Foreskin fibroblast (primary cell): ENCODE measurements at places on chromosomes 16 and 17.

GRCh38 chr17:40264458-40265185 lies 23.1 kb upstream of the CDC6 start:
- DNase-seq, result no peak

DNA sequence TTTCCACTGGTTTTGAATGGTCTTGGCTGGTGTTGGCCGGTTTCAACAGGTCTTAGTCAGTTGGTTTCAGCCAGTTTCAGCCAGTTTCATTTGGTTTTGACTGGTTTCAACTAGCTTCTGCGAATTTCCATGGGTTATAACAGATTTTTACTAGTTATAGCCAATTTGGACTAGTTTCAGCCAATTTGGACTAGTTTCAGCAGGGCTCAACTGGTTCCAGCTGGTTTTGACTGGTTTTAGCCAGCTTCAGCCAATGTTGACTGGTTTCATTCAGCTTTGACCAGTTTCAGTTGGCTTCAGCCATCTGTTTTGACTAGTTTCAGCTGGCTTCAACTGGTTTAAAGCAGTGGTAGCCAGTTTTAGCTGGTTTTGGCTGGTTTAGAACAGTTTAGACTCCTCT lies 432.6 kb downstream of the UTP18 start:
- no peak for DNase-seq

GRCh38 chr16:86637744-86638143 lies 59.4 kb downstream of the FOXL1 start:
- no peak for DNase-seq

DNA sequence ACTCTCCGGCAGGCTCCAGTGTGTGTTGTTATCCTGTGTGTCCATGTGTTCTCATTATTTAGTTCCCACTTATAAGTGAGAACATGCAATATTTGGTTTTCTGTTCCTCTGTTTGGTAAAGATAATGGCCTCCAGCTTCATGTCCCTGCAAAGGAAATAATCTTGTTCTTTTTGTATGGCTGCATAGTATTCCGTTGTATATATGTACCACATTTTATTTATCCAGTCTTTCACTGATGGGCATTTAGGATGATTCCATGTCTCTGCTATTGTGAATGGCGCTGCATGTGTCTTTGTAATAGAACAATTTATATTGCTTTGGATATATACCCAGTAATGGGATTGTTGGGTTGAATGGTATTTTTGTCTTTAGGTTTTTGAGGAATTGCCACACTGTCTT lies 807.3 kb upstream of the CA10 start:
- DNase-seq, result no peak

- peak; percentile 8 for DNase-seq
Observed at GRCh38 chr17:43846963-43847371, at the start of gene CD300LG. CD300LG (plus strand) TSS chr17:43847176; CDS start chr17:43847217, 41 bp downstream.

DNA sequence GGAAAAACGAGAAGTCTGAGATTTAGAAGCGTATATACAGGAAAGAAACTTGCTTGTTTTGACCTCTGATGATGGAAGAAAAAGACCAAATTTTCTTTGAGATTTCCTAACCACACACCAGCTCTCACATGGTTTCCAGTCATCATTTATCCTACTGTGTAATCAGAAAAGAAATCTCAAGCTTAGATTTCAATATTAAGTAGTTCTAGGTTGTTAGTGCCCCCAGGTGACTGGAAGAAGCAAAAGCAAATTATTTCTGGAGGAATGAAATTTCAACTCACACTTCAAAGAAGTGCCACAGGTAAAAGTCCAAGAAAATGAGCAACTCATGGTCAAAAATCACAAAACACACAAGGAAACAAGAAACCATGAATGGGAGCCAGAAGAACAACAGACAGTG lies 51.8 kb upstream of the KDM6B start:
- peak; percentile 65 for DNase-seq

GRCh38 chr16:7503666-7504065 lies 171.0 kb downstream of the RBFOX1 start:
- no peak for DNase-seq

DNA sequence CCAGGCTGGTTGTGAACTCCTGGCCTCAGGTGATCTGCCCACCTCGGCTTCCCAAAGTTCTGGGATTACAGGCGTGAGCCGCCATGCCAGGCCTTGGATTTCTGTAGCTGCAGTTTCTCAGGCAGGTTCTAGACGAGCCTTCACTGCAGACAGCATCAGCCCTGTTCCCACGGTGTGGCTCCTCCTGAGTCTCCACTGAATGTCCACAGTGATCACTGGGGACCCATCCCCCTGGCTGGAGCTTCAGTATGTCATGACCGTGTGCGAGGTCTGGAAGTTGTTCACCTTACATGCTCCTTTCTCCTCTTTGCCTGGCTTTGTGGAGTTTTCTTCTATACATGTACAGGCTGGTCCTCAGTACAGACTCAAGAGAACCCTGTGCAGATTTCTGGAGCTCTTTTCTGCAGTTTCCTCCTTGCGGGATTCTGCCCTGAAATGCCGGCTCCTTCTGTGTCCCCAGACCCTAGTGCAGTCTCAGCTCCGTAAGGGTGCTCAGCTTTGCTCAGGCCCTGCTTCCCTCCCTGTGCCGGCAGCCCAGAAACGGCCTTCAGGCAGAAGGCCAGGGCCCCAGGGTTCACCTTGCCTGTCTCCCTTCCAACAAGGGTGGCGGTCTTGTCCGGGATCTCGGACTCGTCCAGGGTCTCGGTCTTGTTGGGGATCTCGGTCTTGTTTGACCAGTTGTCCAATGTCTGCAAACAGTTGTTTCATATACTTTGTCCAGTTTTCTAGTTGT lies 14.3 kb upstream of the FASN start:
- DNase-seq, result no peak

- DNase-seq, result no peak
Observed at GRCh38 chr16:68230956-68231355, 5.0 kb downstream of the ESRP2 start.

DNA sequence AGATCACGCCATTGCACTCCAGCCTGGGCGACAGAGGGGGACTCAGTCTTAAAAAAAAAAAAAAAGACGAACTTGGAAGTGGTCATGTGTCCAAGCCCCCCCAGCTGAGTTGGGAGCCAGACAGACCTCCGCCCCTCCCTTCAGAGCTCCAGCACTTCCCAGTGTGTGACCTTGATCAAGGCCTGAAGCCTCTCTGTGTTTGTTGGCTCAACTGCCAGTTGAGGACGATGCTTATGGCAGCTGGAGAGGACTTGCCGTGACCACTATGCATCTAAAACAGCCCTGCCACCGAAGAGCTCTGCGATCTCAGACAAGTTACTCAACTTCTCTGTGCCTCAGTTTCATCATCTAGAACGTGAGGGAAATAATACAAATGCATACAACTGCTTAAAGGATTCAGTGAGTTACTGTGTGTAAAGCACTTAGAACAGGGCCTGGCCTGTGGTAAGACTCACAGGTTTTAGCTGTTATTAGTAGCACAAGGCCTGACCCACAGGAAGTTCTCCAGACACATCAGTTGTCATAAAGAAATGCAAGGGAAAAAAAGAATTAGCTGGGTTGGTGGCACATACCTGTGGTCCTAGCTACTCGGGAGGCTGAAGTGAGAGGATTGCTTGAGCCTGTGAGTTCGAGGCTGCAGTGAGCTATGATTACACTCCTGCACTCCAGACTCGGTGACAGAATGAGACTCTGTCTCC lies 7.0 kb upstream of the IL27 start:
- DNase-seq, result no peak

DNA sequence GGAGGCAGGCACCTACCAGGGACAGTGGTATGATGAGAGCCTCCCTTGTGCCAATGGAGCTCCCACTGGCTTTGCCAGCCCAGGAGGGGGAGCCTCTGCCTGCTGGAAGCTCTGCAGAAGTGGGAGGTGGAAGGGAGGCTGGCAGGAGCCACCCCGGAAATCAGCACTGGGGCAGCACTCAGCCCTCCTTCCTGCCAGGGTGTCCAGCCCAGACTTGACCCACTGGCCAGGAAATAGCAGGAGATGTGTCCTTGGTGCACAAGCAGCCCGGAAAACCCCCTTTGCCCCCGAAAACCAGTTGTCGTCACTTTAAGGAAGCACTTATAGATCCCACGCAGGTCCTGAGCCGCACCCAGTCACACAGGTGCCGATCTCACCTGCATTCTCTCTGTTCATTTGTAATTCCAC lies 49.3 kb upstream of the CACNG4 start:
- no peak for DNase-seq

DNA sequence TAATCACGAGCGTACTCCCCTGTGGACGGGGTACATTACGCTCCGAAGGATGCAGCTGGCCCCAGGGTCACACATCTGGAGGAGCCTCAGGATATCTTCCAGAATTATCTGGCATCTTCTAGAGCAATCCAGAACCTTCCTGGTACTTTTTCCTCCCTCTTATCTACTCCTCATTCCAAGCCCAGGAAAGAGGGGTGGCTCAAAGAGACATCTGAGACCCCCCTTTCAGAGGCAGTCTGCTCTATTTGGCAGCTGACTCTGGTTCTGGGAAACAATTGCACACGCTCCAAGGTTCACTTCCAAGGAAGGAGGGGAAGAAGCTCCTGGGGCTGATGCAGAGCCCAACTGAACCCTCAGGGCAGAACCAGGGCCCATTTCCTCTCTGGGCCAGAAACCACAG lies 14.9 kb downstream of the RBFOX3 start:
- DNase-seq, result no peak

DNA sequence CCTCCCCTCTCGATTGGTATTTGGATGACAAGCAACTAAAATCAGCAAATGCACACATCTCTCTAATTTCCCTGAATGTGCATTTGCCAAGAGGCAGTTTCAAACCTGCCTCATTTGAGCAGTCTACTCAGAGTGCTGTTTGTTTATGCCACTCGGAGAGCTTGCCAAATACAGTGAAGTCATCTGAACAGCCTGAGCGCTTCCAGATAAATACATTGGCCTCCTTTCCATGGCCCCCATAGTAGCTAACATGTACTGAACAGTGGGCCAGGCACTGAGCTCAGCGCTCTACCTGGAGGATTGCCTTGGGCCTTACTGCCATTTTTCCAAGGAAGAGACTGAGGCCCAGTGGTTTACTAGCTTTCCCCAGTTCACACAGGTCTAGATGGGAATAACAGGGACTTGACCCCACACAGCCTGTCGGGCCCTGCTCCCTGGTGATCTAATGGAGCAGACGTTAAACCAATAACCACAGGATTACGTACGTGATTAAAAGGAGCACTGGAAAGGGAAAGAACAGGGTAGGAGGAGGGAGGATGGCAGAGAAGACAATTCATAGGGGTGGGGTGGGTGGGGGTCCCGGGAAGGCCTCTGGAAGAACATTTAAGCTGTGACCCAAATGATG lies 18.7 kb upstream of the ANKRD40CL start:
- DNase-seq, result peak; percentile 81

DNA sequence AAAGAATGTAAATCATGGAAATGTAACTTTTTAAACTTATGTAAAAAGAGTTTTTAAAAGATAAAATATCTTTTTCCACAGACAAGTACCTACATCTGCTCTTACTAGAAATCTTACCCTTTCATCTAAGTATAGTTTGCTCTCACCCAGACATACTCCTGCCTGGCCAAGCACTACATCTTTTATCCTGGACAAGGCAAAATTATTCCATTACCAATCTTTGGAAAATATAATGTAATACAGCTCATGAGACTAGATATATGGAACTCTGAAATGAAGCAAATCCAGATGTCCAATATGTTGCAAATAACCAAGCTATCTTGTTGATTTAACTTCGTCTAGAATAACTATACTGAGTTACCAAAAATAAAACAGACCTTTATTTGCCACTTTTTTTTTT lies 50.0 kb downstream of the VMP1 start:
- DNase-seq, result no peak

DNA sequence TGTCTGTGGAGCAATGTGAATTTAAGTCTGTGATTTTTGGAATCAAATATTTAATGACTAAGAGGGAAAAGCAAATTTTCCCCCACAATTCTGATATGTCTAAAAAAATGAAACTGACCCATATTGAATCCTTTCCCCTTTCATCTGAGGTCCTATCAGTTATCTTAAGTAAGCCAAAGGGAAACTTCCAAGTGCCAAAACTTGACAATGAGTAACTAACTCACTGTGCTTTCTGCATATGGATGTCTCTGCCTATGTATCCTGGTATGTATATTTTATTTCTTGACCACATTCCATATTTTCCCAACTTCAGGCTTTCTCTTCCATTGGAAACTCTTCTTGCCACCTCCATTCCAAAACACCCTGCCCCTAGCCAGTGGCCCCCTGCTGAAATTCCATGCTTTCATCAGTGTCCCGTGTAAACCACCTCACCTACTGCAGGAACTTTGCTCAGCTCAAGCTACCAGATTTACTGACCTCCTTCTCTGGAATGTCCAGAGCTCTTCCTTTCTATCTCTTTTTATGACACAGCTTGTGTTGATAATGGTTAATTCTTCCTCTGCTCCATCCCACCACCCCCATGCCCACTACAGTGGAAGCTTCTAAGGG lies 59.0 kb downstream of the TOX3 start:
- no peak for DNase-seq

DNA sequence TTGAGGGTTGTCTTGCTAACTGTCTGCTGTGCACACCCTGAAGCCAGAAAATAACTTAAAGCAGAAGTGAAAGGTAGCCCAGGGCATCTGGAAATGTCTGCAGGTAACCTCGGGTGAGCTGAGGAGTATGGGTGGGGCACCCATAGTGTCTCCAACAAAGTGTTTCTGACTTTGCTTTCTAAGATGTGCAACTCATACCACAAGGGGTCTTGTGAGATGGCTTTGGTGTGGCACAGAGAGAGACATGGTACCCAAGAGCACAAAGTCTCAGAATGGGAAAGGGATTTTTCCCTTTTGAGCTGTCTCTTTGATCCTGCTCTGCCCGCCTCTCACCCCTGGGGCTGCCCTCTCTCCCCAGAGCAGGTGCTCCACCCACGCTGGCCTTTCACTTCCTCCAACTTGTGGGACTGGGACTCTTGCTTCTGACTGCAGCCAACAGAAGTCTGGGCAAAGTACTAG lies 6.9 kb downstream of the CHD9 start:
- no peak for DNase-seq

- no peak for DNase-seq
Observed at GRCh38 chr16:1124291-1124690, 28.2 kb upstream of the C1QTNF8 start.

GRCh38 chr17:79645777-79646088 lies 34.9 kb upstream of the RBFOX3 start:
- DNase-seq, result no peak

DNA sequence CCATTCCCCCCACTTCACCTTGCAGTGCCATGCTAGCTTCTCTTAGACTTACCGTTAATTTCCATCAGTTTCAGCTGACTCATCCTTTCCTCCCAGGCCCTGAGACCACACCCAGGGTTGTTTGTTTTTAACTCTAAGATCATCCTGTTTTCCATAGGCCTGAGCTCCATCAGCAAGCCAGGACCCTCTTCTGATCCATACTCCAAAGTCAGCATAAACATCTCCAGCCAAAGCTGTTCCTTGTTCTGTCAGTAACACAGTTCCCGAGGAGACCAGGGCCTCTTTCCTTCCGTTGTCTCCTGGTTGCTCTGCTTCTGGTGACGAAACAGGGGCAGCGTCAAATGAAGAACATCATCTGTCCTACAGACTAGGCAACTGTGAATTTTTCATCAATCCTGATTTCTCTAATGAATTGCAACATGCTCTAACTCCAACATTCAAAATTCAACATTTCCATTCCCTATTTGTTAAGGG lies 83.8 kb upstream of the HNF1B start:
- DNase-seq, result peak; percentile 22

- no peak for DNase-seq
Observed at GRCh38 chr16:74503412-74503811, 82.1 kb upstream of the CLEC18B start.

GRCh38 chr16:87074641-87075318 lies 242.4 kb downstream of the C16orf95 start:
- DNase-seq, result no peak

- DNase-seq, result no peak
Observed at GRCh38 chr17:43548689-43549379, 2.7 kb upstream of the ETV4 start.

GRCh38 chr17:27338536-27338985 lies 44.6 kb downstream of the WSB1 start:
- DNase-seq, result no peak

GRCh38 chr16:29837841-29838240 lies 17.6 kb downstream of the MVP start:
- no peak for DNase-seq
